Vein endothelial cell (primary cell): ENCODE measurements at places on chromosomes 2 and 18. TPM values are rescaled to one million over a fixed set of nuclear protein-coding genes. Genes with fewer than 3 reads are reported as not detected.

SLC66A2 gene
- total RNA-seq = 33.7 and 40.5 TPM in 2 replicates

LONRF2 gene
- not detected in 2 replicates for total RNA-seq

RIF1 gene
- 40.5 and 51.2 TPM in 2 replicates for total RNA-seq

DLGAP1 gene
- total RNA-seq = 0.10 and 7.5 TPM in 2 replicates
